ENCODE measurements at places on chromosomes 5 and 9.

- DNase-seq = no peak
Observed at GRCh38 chr9:98787766-98788335, 8.5 kb downstream of the ANKS6 start.

DNA sequence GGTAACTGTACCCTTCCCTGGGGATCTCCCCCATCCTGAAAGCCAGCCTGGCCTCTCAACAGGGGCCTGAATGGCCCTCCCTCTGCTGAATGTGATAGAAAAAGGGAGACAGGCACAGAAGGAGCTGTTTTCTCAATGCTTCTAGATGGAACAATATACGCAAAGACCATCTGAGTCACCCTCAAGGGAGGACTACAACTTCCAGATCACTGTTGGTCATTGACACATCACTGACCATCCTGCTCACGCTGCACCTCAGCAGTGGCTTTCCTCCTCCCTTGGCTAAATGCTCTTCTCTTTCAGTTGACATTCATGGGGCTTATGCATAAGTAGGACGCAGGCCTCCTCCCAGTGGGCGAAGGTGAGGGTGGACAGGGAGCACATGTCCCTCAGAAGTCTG is 112.2 kb upstream of the SHB start:
- no peak for DNase-seq

- DNase-seq = no peak
Observed at GRCh38 chr5:111311666-111312065, 87.5 kb downstream of the CAMK4 start.

DNA sequence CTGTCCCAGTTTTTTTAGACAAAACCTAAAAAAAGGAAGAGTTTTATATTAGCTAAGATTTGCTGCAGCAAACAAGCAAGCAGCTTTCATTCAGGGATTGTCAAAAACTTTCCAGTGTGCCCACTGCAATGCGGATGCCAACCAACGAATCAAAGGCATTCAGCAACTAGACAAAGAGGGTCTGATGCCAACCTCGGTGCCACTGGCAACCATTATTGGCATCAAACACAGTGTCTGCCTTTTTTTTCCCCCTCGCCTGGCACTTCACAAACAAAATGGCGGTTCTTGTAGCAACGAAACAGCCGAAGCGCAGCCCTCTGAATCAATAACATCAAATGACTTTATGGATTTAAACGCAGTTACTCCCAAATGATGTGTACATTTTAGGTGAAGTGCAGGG is 10.4 kb downstream of the NFIB start:
- no peak for DNase-seq

- DNase-seq = peak; percentile 37
Observed at GRCh38 chr5:65722575-65723403, 784 bp downstream of the NLN start.

GRCh38 chr5:2833556-2833955 is 82.1 kb upstream of the IRX2 start:
- no peak for DNase-seq

- DNase-seq = peak; percentile 67
Observed at GRCh38 chr5:402615-403359, 40.2 kb upstream of the EXOC3 start.

DNA sequence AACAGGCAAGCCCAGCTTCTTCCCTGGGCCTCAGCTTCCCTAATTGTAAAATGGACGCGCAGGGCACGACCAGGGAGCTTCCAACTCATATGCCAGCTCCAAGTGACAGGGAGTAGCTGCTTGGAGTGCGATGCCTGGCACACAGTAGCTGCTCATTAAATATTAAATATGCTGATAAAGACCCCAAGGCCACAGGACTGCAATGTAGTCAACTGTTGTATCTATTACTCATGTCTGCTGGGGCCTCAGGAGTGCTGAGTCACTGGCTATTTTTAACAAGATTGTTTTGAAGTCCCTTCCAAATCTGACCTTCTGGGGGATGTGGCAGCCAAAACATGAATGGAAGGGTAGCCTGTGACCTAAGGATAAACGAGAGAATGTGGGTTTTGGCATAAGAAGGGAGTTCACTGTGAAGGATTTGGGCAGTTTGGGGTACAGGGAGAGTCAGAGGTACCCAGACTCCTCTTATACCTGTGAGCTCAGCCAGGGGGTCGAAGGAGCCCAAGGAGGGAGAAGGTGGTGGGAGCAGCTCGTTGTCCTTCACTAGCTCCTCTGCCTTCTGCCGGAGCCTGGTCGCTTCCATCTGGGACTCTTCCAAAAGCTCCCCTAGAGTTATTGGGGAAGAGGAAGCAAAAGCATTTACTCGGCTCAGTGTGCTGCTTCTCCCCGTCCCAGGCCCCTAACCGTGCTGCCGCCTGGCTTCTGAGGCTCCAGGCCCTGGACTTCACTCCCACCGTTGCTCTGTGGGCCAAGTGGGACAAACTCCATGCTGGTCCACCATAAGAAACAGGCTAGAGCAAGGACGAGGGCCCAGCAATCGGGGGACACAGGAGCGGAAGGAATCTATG is 17.5 kb downstream of the TNIP1 start:
- DNase-seq = no peak

DNA sequence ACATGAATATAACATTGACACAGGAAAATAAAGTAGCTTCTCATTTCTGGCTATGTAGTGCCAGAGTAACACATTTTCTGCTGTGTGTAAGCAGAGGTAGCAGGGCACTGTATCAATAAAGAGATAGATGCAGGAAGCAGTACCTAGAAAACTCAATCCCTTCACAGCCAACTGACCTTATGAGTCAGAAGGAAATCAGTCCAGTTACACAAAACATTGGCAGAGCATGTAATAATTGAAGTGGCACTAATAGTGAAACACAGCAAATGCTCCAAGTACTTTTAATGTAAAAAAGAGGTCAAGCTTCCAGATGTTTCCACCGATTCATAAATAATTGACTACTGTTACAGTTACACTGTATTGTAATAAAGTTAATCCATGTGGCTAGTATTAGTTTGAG is 706.6 kb downstream of the EFNA5 start:
- DNase-seq = no peak

- DNase-seq = peak; percentile 48
Observed at GRCh38 chr9:96071076-96071814, 195.8 kb downstream of the ERCC6L2 start.

GRCh38 chr5:127673117-127673800 is 24.4 kb downstream of the CTXN3 start:
- no peak for DNase-seq

DNA sequence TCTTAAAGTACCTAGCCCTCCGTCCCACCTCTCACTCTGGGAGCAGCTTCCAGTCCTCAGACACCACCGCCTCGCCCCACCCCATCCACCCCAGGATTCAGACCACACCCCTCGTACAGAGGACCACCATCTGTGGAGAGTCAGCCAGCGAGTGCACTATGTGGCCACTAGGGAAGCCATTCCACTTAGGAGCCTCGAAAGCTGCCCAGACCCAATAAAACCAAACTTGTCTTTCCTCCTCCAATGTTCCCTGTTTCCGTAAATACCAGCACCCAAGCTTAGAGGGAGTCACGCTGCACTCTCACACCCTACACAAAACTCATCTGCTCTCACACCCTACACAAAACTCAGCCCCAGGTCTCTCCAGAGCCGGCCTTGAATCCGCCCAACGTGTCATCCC is 1.9 kb downstream of the GCNT4 start:
- no peak for DNase-seq

DNA sequence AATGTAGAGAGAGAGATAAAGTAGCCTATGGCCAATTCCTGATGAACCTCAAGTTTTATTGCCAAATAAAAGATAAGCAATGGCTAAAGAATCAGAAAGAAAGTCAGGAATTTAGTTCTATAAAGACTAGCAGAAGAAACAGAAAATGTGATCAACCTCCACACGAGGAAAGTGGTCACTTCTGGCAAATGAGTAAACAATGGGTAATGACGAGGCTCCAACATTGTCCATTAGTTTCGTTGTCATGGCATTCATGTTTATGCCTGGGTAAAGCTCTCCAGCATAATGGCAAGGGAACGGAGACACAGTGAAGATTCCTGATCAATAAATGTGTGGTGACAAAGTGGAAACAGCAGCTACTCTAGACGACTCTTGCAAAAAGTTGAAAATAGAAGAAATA is 341.8 kb upstream of the CTNND2 start:
- DNase-seq = no peak

DNA sequence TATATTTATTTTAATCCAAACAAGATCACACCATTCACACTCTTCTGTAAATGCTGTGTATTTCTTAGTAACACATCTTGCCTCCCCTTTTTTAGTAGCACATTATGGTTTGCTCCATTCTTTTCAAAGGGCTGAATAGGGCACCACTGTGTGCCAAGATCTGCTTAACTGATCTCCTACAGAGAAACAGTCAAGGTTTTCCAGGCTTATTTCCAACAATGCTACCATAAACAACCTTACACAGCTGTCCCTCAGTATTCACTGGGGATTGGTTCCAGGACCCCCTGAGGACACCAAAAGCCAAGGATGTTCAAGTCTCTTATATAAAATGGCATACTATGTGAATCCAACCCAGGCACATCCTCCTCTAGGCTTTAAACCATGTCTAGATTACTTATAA is 16.5 kb downstream of the GOLM1 start:
- DNase-seq = no peak
